NCI-H524 (cell line): ENCODE measurements at places on chromosomes 5 and 9.

DNA sequence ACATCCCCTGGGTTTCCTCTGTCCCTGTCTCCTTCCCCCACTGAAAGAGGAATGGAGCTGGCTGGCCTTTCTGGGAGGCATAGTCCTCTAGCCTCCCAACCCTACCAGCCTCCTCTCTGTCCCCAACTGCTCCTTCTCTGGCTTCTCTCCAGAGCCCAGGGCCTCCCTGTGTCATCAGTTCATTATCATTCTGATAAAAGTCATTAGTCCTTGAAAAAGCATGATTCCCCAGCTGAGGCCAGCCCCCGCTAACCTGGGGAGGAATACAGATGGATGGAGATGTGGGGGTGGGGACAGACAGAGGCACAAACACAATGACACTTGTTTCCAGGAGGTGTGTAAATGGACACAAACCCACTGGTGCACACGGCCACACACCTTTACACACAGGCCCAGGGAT lies 73.6 kb upstream of the HSPA9 start:
- no peak for DNase-seq

DNA sequence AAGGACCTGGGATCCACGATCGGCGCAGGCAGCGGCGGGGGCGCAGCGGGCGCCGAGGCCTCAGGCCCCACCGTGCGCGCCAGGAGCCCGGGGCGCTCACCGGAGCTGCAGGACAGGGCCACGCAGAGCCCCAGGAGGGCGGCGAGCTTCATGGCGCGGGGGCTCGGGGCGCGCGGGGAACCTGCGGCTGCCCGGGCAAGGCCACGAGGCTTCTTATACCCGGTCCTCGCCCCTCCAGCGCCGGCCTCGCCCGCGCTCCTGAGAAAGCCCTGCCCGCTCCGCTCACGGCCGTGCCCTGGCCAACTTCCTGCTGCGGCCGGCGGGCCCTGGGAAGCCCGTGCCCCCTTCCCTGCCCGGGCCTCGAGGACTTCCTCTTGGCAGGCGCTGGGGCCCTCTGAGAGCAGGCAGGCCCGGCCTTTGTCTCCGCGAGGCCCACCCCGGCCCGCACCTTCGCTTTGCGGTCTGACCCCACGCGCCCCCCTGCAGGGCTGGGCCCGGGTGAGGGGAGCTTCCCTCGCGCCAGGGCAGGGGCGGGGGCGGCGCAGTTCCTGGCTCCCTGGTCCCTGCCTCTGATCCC lies at the start of gene SCGB3A1:
TSS of gene SCGB3A1 (minus strand) at position 189 of the 577 bp plus-strand sequence. CDS start at position 152, 37 bp downstream.
- DNase-seq: no peak

DNA sequence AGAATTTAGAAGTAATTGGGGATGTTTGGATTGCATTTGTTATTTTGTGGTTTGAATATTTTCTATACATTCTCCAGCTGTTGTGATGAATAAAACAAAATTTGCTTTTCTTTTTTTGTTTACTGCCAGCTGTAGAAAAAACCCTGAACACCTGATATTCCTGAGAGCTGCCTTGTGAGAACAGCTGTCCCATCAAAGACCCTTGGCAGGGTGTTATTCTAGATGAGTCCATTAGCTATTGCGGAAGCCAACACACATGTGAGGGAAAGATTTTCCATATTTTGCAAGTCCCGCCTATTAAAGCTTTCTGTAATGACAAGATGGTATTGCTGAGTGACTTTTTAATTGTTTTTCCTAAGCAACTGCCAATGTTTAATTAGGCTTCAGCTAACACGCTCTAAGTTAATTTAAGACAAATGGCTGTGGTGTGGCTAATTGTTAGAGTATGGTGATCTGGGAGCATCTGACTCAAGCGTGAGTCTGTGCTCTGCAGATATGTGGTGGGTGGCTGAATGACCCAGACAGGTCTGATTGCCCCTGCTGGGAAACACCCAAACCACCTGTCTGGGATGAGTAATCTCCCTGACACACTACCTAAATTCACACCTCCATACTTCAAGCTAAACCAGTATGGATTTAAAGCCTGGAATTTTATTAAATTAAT lies 86.5 kb upstream of the PRLR start:
- DNase-seq: no peak

DNA sequence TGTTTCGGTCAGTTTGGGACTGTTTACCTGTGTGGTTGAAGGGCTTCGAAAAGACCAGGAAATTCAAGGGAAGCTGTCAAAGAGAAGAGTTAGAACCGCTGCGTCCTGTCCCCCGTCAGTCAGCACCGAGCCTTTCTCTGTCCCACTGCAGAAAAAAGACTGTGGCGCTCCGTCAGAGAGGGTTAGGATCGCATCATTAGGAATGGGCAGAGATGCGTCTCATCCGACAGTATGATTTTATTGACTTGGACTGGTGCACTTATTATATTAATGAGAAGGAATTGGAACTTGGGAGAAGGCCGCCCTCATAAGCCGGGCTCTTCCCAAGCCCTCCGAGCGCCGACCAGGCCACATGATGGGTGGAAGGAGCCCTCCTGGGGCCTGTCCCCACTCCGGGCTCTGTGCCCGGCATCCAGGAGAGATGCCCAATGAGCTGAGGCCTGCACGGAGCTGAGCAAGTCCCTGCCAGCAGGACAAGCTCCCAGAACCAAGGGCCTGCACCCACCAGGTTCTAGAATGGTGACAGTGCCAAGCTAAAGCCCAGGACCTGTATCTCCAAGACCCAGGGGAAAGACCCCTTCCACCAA lies 71.5 kb downstream of the NEK6 start:
- no peak for DNase-seq

GRCh38 chr5:127587246-127587917 lies 61.5 kb upstream of the CTXN3 start:
- no peak for DNase-seq
